ENCODE measurements at places on chromosomes 13 and 19.

GRCh38 chr19:12478234-12478941 lies 6.2 kb downstream of the ZNF709 start:
- DNase-seq, result no peak

- no peak for DNase-seq
Measured at GRCh38 chr13:24742294-24742693, 21.7 kb upstream of the RNF17 start.

DNA sequence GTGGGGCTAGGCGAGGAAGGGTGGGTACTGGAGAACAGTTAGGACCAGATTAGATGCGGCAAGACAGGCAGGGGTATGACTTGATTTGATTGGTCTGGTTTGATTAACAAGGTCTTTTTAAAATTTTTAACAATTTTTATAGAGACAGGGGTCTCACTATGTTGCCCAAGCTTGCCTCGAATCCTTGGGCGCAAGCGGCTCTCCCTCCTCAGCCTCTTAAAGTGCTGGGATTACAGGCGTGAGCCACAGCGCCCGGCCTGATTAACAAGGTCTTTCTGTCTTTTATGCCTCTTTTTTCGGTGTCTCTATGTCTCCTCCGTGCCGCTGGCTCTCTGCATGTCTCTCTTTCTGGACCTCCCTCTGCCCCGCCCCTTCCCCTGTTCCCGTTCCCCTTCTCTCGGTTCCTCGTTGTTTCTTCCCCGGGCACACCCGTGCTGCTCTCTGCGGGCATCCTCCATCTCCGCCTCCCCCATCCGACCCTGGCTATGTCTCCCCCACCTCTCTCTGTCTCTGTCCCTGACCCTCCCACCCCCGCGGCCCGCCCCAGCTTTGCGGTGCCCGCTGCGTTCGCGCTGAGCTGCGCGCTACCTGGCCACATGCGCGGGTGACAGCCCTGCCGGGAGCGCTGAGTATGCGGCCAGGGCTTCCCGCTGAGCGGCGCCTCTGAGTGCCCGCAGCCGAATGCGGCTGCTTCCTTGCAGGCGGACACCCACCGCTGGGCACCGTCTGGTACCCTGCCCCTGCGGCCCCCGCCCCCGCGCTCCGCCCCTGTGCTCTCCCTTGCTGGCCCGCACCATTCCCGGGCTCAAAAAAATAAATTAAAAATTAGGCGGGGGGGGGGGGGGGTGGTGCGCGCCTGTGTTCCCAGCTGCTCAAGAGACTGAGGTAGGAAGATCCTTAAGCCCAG lies 8.1 kb upstream of the SDHAF1 start:
- peak; percentile 49 for DNase-seq

DNA sequence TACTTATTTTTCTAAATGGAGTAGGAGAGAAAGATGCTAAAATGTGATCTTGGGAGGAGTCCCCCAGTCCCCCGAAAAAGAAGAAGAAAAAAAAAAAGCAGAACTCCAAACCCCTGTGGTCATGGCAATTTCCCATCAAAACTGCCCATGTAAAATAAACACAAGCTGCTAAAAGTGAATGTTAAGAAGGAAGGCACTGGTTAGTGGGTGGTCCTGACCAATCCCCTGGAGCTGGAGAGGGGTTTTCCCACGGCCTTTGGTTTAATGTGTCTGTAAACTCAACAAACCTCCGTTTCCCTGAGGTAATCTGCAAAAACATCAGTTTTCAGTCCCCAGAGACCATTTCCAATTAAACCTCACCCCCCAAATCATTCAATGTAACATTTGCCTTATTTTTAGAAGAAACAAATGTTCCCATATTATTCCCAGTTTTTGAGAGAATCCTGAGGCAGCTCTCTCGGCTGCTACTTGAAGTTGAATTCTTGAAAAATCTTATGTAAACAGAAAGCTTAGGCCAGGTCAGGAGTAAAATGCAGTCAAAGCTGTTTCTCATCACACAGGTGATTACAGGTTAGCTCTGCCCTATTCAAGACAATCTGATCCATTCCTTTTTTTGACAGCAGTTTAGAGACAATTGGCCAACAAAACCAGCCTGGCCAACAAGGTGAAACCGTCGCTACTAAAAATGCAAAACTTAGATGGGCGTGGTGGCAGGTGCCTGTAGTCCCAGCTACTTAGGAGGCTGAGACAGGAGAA lies 17.0 kb downstream of the RAB3D start:
- DNase-seq, result no peak

DNA sequence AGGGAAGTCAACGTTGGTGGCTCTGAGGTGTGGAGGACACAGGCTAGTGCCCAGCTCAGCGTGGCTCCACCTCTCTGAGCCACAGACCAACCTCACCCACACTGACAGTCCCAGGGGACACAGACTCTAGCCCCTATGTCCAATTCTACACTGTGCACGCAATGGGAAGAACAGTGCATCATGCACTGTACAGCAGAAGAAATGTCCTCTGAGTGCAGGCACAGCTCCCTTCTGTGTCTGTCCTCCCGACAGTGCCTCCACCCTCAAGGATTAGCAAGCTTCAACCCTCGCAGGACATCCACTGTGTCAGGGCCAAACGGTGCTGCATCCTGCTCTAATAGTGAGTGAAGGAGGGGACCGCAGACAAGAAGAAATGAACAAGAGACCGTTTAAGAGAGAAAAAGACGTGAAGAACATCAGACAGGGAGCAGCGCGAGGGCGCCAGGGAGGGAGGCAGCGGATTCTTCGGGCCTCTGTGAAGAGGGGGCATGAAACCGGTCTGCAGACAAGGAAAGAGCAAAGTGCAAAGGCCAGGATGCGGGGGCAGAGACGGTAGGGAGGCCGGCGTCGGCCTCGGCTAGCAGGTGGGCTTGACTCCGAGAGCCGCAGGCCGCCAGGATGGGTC lies 681 bp downstream of the ZNF837 start:
- no peak for DNase-seq

All from body of pancreas (tissue), 4 donors.